ENCODE measurements at places on chromosomes 4 and X. TPM values are rescaled to one million over a fixed set of nuclear protein-coding genes. Genes with fewer than 3 reads are reported as not detected.

C4orf50 gene
- total RNA-seq = 12.2 TPM

GPR50 gene
- total RNA-seq = not detected

PASD1 gene
- total RNA-seq = not detected

SPANXA1 gene
- total RNA-seq = not detected

TBC1D14 gene
- total RNA-seq = 207 TPM

FAM184B gene
- 5.3 TPM for total RNA-seq

HTN1 gene
- total RNA-seq = not detected

AMTN gene
- total RNA-seq = not detected

Measured in frontal cortex (tissue), 4 donors.